ENCODE measurements at places on chromosomes 7 and 10.

DNA sequence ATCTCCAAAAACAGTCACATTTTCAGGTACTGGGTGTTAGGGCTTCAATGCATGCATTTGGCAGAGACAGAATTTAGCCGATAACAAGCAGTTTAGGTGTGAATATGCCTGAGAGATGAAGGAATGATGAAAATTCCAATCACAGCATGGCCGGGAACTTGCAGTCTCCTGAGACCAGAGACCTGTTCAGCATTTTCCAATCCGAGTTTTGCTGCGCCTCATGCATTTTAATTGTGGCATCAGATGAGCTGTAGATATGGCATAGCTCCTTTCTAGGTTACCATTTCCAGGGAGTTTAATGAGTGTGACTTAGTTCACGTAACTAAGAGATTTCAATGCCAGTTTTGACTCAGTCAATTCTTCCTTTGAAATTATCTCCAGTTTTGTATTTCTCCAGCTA, 14.5 kb upstream of the C1QL3 start:
- DNase-seq: no peak

DNA sequence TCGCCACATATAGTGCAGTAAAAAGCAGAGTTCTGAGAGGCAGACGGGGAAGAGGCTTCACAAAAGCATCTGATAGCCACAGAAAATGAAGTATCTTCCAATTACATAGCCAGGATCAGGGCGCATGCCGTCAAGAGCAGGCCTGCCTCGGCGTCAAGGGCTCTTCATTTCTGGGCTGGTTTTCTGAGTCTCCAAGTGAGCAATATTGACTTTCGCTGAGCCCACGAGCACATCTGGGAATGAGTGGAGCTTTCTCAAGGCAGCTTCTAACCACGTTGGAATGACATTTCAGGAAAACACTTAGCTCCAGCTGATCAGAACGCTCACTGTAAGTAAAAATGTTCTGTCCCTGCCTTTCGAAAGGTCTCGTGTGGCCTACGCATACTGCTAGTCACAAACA, 51.9 kb downstream of the CLRN3 start:
- DNase-seq: no peak

DNA sequence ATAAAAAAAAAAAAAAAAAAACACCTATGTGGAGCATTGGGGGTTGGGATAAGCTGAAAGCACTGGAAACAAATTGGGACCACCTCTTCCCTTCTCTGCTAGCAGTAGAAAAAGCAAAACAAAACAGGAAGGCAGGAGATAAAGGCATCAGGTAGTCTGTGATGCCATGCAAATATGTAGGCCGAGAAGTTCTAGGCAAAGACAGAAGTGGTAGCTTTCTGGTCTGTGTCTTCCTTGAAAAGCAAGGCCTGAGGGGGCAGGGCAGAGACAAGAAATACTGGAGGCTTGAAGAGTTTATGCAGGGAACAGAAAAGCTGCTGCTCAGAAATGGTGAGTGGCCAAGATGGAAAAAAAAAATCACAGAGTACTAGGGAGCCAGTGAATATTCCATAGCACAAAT, 111.1 kb downstream of the ELMO1 start:
- no peak for DNase-seq

DNA sequence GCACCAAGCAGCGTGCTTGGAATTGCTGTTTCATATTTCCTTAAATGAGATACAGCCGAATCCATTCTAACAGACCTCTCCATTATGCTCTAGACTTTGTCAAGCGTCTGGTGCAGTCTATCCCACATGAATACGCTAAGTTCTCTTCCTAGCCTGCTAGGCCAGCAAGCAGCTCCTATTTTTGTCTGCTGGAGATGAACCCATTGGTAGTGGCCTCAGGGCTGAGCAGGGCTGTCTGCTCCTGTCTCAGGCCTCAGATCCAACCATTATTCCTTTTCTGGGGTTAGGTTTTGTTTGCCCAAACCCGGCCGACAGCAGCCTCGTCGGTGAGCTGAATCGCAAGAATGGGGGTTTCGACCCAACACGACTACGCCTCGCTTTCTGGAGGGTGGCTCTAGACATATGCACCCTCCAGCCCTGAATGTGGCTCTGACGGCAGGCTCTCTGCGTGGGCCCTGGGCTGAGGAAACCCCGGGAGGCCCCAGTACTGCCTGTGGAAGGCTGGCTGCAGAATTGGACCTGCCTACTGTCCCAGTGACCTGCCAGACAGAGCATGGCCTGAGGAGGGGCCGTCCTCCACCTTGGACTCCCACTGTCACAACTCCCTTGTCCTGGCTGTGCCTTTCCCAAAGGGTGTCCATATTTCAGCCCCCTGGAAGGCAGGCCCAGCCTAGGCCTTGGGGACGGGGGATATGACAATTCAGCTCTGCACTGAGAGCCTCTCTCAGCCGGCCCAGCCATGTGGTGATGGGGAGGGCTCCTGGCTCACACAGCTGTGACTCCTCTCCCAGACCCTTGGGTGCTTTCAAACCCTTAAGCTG, 267.9 kb upstream of the TCERG1L start:
- no peak for DNase-seq

- DNase-seq: peak; percentile 47
Measured at GRCh38 chr10:88901206-88901983, 21.4 kb downstream of the STAMBPL1 start.

- no peak for DNase-seq
Measured at GRCh38 chr7:28960071-28960840, 2.1 kb upstream of the TRIL start.

- no peak for DNase-seq
Measured at GRCh38 chr10:79018521-79019011, 50.2 kb upstream of the ZMIZ1 start.

All from astrocyte of the spinal cord (primary cell).